ENCODE measurements at places on chromosomes 2 and 18.

DNA sequence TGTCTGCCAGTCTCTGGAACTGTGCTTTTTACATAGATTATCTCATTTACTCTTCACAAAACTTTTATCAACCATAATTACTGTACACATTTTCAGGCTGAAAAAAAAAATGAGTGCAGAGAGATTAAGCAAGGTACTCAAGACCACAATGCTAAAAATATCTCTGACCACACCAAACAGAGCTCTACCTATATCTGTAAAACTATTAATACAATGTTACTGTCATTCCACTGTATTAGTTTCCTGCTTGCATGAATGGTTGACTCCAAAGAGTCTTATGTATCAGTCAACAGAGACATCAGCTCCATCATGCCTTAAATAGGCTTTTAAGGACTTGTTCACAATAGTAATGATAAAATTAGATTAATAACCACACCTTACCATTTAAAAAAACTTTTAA is 134.7 kb upstream of the CCDC150 start:
- DNase-seq, result no peak

DNA sequence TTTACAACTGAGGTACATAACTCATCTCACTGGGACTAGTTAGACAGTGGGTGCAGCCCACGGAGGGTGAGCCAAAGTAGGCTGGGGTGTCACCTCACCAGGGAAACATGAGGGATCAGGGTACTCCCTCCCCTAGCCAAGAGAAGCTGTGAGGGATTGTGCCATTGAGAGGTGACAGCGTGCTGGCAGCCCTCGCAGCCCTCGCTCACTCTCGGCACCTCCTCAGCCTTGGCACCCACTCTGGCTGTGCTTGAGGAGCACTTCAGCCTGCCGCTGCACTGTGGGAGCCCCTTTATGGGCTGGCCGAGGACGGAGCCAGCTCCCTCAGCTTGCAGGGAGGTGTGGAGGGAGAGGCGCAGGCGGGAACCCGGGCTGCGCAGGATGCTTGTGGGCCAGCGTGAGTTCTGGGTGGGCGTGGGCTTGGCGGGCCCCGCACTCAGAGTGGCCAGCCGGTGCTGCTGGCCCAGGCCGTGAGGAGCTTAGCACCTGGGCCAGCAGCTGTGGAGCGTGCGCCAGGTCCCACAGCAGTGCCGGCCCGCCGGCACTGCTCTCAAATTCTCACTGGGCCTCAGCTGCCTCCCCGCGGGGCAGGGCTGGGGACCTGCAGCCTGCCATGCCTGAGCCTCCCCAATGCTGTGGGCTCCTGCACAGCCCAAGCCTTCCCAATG is 44.5 kb upstream of the FAM110C start:
- no peak for DNase-seq

DNA sequence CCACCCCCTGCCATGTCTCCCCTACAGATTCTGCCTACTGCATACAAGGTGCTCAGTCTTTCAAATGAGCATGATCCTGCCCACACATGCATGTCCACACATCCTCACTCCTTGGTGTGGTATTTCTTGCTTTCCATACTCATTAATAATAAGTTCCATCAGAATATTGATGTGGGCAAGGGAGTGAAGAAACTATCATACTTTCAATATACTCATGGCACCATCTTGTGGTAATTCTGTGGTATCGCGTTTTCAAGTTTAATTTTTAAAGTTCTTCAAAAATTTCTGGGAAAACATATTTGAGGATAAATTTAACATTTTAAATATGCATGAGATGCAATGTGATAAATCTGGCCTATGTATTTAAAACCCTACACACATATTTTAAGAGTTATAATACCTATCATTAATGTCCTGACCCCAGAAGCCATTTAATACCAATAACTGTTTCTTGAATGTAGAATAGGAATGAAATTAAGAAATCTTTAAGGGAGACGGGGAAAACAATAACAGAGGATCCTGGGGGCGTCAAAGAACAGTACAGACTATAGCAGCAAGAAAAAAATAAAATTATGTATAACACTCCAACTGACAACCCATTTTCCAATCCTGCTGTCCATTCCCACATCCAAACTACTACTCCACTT is 110.1 kb downstream of the ZNF385B start:
- no peak for DNase-seq

DNA sequence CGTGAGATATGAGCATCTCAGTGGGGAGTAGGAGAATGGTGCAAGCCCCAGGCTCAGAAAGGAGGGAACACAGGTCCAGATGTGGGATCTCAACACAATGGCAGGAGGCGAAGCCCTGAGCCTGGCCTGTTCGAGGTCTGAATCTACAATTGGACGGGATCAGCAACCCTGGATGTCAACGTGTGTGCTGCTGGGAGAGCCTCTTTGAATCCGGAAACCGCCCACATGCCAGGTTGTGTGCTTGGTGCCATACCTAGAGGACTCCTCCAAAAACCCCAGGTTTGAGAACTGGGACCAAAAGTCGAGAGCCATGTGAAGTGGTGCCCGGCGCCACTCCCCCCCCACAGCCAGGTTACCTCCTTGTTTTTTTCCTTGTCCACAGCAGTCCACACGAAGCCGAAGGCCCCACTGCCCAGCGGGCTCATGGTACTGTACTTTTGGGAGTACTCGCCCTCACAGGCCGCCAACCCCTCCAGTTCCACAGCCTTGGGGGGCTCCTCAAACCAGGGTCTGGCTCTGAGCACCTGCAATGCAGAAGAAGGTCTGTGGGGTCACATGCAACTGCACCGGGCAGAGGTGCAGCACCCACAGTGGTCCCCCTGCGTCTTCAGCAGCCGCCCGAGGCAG is 20.4 kb upstream of the MTERF4 start:
- no peak for DNase-seq

GRCh38 chr2:130896813-130897212 is 60.1 kb downstream of the ARHGEF4 start:
- no peak for DNase-seq

GRCh38 chr18:69365658-69366057 is 35.0 kb upstream of the DOK6 start:
- DNase-seq, result no peak

- DNase-seq, result no peak
These were observed 46.4 kb downstream of the ASXL2 start for GRCh38 chr2:25831746-25832449.

DNA sequence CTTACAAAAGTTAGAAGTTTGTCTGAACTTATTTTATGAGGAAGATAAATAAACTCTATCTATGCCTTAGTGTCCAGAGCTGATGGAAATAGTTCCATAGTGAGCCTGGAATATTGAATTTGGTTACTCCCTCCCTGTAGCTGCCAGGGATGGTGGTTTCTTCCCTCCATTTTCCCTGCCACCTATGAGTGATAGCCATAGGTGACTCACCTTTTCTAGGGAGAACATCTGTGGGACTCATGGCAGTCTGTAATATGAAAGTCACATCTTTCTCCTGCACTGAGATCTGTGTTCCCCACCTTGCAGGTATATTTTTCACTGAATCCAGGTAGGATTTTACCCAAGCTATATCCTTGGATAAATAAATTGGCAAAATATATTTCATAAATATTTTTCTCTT is 148.8 kb downstream of the TPGS2 start:
- DNase-seq, result no peak

GRCh38 chr2:163723881-163724280 is 11.9 kb downstream of the FIGN start:
- no peak for DNase-seq

DNA sequence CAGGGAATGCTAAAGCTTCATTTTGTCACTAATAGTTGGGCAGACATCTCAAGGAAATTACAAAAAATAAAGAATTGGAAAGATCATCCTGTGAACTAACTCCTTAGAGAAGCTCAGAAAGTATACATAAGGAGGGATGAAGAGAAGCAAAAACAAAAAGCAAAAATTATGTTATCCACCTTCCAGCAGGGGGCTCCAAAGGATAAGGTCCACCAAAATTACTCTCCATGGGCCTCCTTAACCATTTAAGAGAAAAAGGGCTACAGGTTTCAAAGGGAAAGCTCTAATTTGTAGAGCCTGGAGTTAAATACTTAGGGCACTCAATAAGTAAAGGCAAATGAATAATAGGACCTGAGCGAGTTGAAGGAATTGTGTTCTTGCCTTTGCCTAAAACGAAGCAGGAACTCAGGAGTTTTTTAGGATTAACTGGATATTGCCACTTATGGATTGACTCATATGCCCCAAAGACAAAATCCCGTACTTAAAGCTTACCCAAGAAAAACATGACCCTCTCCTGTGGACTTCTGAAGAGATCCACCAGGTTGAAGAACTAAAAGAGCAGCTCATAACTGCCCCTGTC is 1167.9 kb downstream of the DSC3 start:
- DNase-seq, result no peak

DNA sequence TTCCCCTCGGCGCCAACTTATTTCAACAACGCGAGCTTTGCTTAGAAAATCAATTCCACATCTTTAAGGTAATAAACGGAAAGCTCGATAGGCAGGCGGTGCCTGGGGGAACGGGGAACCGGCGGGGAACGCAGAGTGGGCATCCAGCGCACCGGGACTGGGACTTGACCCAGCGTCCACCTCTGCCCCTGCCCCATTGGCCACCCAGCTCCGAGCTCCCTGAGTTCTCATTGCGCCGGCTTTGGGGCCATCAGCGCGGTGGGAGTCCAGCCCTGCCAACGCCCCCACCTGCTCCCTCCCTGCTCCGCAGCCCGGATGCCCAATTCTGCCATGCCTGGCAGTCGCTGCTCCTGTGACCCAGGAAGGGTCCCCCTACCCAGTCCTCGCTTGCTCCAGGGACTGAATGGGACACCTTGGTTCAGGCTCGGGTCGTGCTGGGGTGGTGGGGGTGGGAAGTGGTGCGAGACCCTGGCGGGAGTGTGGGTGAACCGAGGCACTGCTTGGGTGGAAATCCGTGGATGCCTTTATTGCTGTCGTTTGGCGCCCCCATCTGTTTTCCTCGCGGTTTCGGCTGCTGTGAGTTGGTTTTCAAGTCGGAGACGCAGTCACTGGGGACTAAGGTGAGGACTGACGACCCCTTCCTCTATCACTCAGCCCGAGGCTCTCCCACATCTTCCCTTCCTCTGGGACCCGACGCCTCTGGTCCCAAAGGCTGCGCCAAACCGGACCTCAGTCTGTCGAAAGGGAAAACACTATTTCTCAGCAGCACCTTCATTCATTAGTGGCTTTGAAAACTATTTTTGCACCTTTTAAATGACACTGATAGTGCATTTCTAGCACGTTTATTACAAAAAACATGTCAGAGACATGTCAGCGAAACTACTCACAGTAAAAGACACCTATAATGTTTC is 2.4 kb upstream of the EVX2 start:
- DNase-seq, result no peak

- no peak for DNase-seq
These were observed 347.1 kb upstream of the FAM98A start for GRCh38 chr2:33946193-33946592.

DNA sequence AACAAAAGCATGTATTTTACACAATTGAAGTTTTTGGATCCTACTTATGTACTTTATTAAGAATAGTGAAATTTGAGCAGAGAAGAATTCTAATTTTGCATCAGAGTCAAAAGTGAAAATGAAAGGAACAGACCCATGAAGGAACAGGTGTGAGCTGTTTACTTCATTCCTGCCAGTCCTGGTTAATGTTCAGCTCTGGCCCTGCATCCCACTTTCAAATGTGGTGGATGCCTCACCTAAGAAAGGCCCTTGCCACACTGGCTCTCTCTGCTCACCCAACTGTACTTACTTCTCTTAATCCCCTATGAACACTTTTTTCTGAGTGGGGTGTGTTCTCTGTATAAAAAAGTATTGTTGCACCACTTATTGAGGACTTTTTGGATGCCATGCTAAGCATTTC is 22.2 kb downstream of the FAM110C start:
- no peak for DNase-seq

All from activated effector memory CD4-positive, alpha-beta T cell treated with Interleukin-2 at 50 U/mL for 16 hours (primary cell).